ENCODE measurements at places on chromosomes 4 and X. TPM values are rescaled to one million over a fixed set of nuclear protein-coding genes. Genes with fewer than 3 reads are reported as not detected.

SLITRK2 gene
- total RNA-seq: not detected

GUCY1A1 gene
- total RNA-seq: not detected

SLC2A9 gene
- total RNA-seq: 1.6 TPM

AFF2 gene
- total RNA-seq: 0.42 TPM

Data from activated naive CD8-positive, alpha-beta T cell treated with anti-CD3 and anti-CD28 coated beads, Interleukin-2, amount 10 ng/mL, durations not matched to agents 7 days and 5 days (primary cell).